ENCODE measurements at places on chromosomes 1 and 21. TPM values are rescaled to one million over a fixed set of nuclear protein-coding genes. Genes with fewer than 3 reads are reported as not detected.

DNA sequence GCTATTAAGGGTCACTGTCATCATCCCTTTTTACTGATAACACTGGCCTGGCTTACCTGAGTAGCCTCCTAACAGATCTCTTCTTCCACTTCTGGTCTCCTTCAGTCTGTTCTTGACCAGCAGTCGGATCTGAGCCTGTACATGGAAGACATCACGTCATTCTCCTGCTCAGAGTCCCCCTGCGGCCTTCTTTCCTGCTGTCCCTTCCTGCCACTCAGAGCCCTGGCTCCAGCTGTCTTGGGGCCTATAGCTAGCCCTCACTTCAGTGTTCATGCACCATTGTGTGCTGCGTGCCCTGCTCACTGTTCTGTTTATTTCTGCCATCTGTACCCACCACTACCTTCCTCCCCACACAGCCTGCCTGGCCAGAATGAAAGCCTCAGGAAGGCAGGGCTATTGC, 8.4 kb downstream of the ADARB1 start:
- no peaks in the 10 kb centered on the region for H3K36me3 ChIP-seq
- H3K27ac ChIP-seq = peak overlapping the region; percentile 94
- no peaks in the 10 kb centered on the region for H3K27me3 ChIP-seq
- no peak overlapping the region for H3K4me3 ChIP-seq
- H3K4me1 ChIP-seq = peaks cover 86% of the 10 kb centered on the region
- no peak for DNase-seq

GRCh38 chr1:38045401-38046332, 926 bp downstream of the POU3F1 start:
- peaks cover 13% of the 10 kb centered on the region for H3K4me1 ChIP-seq
- no peaks in the 10 kb centered on the region for H3K36me3 ChIP-seq
- peaks cover 31% of the 10 kb centered on the region for H3K27me3 ChIP-seq
- peak overlapping the region; percentile 57 for H3K4me3 ChIP-seq

GRCh38 chr1:43834280-43835081, 99.1 kb upstream of the ARTN start:
- H3K27ac ChIP-seq = no peak overlapping the region
- peaks cover 33% of the 10 kb centered on the region for H3K4me1 ChIP-seq
- H3K4me3 ChIP-seq = peak overlapping the region; percentile 39
- peaks cover 12% of the 10 kb centered on the region for H3K36me3 ChIP-seq
- no peak for DNase-seq

GRCh38 chr1:17919525-17920439, 164.6 kb downstream of the ACTL8 start:
- no peak for DNase-seq
- no peak overlapping the region for H3K4me3 ChIP-seq
- no peak overlapping the region for H3K27ac ChIP-seq
- no peaks in the 10 kb centered on the region for H3K36me3 ChIP-seq
- H3K27me3 ChIP-seq = peaks cover 66% of the 10 kb centered on the region
- H3K4me1 ChIP-seq = no peaks in the 10 kb centered on the region

GRCh38 chr1:34025675-34026074, 139.4 kb downstream of the CSMD2 start:
- H3K4me1 ChIP-seq = peaks cover 5% of the 10 kb centered on the region
- no peak for DNase-seq
- H3K27ac ChIP-seq = no peak overlapping the region
- H3K4me3 ChIP-seq = no peak overlapping the region

GRCh38 chr1:95309031-95309471, 75.0 kb downstream of the RWDD3 start:
- H3K36me3 ChIP-seq = no peaks in the 10 kb centered on the region
- H3K27ac ChIP-seq = no peak overlapping the region
- no peak overlapping the region for H3K4me3 ChIP-seq
- no peak for DNase-seq
- H3K4me1 ChIP-seq = no peaks in the 10 kb centered on the region

GRCh38 chr1:14486401-14487201, 111.9 kb upstream of the KAZN start:
- H3K4me1 ChIP-seq = no peaks in the 10 kb centered on the region
- no peak for DNase-seq
- no peak overlapping the region for H3K27ac ChIP-seq
- H3K36me3 ChIP-seq = no peaks in the 10 kb centered on the region

- H3K4me3 ChIP-seq = peak within 1 kb of the TSS; percentile 89
- no peaks in the 10 kb centered on the region for H3K27me3 ChIP-seq
- H3K36me3 ChIP-seq = no peaks in the 10 kb centered on the region
- H3K4me1 ChIP-seq = peaks cover 22% of the 10 kb centered on the region
- peak; percentile 69 for DNase-seq
- H3K27ac ChIP-seq = peak within 1 kb of the TSS; percentile 95
Measured at GRCh38 chr1:108661030-108661609, at the start of gene HENMT1. TSS of gene HENMT1 (minus strand) at chr1:108661093. CDS start at chr1:108659884, 1,209 bp downstream.

- H3K36me3 ChIP-seq = peaks cover 6% of the 10 kb centered on the region
- no peak for DNase-seq
- peaks cover 31% of the 10 kb centered on the region for H3K4me1 ChIP-seq
- H3K4me3 ChIP-seq = peak overlapping the region; percentile 37
Measured at GRCh38 chr1:9281908-9282695, 10.6 kb upstream of the SPSB1 start.

DNA sequence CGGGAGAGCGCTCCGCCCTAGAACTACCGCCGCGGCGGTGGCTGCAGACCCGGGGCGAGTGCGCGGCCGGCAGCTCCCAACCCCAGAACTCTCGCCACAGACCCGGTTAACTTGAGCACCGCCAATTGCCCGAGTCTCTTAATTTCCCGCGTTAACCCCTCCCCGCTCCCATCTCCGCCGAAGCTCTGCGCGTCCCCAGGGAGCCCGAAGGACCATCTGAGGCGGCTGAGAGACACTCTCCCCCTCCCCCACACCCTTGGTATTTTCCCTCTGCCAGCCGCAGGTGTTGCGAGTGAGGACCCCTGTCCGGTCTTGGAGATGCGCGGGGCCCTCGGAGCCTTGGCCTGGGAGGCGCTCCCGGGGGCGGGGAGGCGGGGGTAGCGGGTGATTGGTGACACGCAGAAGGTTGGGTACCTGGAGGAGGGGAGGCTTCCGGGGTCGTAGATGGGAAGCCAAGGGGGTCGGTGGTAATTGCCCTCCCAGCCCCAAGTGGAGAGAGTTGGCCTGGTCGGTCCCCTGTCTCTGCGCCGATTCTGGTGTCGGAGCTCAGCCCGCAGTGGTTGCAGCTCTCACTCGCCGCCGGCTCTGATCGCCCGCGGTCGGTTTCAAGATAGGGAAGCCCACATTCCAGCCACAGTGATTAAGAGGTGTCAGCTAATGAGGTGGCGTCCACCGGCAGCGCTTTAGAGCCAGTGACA, 858 bp upstream of the SUSD4 start:
- no peaks in the 10 kb centered on the region for H3K27me3 ChIP-seq
- peak overlapping the region; percentile 85 for H3K4me3 ChIP-seq
- no peak overlapping the region for H3K27ac ChIP-seq
- DNase-seq = no peak
- peaks cover 20% of the 10 kb centered on the region for H3K4me1 ChIP-seq
- no peaks in the 10 kb centered on the region for H3K36me3 ChIP-seq

GRCh38 chr1:164576291-164577271, 17.6 kb downstream of the PBX1 start:
- no peaks in the 10 kb centered on the region for H3K27me3 ChIP-seq
- H3K27ac ChIP-seq = no peak overlapping the region
- no peak overlapping the region for H3K4me3 ChIP-seq
- DNase-seq = no peak
- no peaks in the 10 kb centered on the region for H3K36me3 ChIP-seq

GRCh38 chr1:60388092-60388987, 314.8 kb upstream of the C1orf87 start:
- no peak overlapping the region for H3K4me3 ChIP-seq
- no peaks in the 10 kb centered on the region for H3K4me1 ChIP-seq
- no peak for DNase-seq
- H3K27ac ChIP-seq = no peak overlapping the region

- H3K36me3 ChIP-seq = peaks cover 7% of the 10 kb centered on the region
- peaks cover 81% of the 10 kb centered on the region for H3K4me1 ChIP-seq
- H3K27me3 ChIP-seq = no peaks in the 10 kb centered on the region
- peak overlapping the region; percentile 98 for H3K27ac ChIP-seq
- H3K4me3 ChIP-seq = peak overlapping the region; percentile 97
Measured at GRCh38 chr1:151815716-151816327, 10.6 kb upstream of the LINGO4 start.

GRCh38 chr1:48803474-48803873, 26.8 kb upstream of the BEND5 start:
- H3K4me1 ChIP-seq = no peaks in the 10 kb centered on the region
- H3K27ac ChIP-seq = no peak overlapping the region
- H3K36me3 ChIP-seq = no peaks in the 10 kb centered on the region

DNA sequence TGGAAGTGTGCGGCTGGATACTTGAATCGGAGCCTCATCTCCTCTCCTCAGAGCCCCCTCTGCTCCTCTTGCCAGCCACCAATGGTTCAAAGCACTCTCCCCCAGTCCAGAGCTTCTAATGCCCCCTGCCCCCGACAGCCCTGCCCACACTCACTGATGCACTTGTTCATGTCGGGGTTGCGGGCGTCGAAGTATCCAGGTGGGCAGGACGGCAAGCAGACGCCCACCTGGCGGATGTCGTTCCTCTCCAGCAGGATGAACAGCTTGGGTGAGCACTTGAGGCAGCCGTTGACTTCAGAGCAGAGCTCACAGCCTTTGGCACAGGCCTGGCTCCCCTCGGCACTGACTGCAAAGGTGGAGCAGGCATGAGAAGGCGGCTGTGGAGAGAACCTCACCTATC, 18.4 kb downstream of the RSPO1 start:
- no peak overlapping the region for H3K4me3 ChIP-seq
- H3K36me3 ChIP-seq = peaks cover 14% of the 10 kb centered on the region
- DNase-seq = no peak
- peaks cover 75% of the 10 kb centered on the region for H3K27me3 ChIP-seq

- H3K27me3 ChIP-seq = no peaks in the 10 kb centered on the region
- no peak overlapping the region for H3K27ac ChIP-seq
- no peak for DNase-seq
- H3K36me3 ChIP-seq = no peaks in the 10 kb centered on the region
Measured at GRCh38 chr1:71885171-71885570, 397.2 kb downstream of the NEGR1 start.

GRCh38 chr1:12038356-12039163, 19.3 kb downstream of the MIIP start:
- no peaks in the 10 kb centered on the region for H3K4me1 ChIP-seq
- DNase-seq = no peak
- no peaks in the 10 kb centered on the region for H3K36me3 ChIP-seq
- no peak overlapping the region for H3K27ac ChIP-seq
- H3K4me3 ChIP-seq = no peak overlapping the region

- no peaks in the 10 kb centered on the region for H3K27me3 ChIP-seq
- no peaks in the 10 kb centered on the region for H3K36me3 ChIP-seq
- DNase-seq = no peak
- H3K27ac ChIP-seq = peak overlapping the region; percentile 27
Measured at GRCh38 chr1:1826356-1827088, 48.3 kb upstream of the NADK start.

- no peaks in the 10 kb centered on the region for H3K36me3 ChIP-seq
- peaks cover 3% of the 10 kb centered on the region for H3K4me1 ChIP-seq
- DNase-seq = no peak
Measured at GRCh38 chr1:115288591-115289198, 49.4 kb downstream of the NGF start.

GRCh38 chr1:226643177-226643576, 94.6 kb downstream of the STUM start:
- peak overlapping the region; percentile 82 for H3K4me3 ChIP-seq
- peak overlapping the region; percentile 87 for H3K27ac ChIP-seq
- DNase-seq = no peak
- no peaks in the 10 kb centered on the region for H3K27me3 ChIP-seq

DNA sequence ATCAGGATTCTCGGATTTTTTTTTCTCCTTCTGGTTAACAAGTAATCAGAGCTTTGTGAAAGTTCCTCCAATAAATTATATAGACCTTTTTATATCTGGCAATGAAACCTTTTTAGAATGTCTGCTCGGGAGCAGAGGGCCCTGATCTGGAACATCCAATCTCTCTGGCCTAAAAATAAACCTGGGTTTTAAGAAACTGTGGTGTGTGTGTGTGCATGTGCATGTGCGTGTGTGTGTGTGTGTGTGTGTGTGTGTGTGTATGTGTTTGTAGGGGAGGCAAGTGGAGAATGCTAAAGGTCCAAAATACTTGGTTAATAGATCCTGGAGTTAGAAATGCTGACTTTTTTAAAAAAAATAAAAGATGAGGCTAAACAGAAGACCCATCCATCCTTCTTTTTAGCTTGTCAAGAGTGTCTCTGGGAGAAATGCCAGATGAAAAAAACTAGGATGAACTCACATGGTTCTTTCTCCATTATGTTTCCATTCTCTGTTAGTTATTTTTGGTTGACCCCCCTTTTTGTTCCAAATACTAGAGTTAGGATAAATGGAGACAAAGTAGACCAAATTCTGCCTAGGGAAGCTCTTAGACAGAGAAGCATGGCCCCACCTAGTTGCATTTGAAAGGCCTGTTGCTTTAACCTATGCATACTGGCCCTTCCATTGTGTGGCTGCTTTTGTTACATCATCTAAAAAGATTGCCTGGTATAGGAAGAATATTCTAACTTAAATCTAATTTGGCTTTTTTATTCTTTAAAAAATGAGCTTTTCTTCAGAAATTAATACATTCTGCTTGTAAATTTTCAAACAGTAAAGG, 175.9 kb downstream of the PAPPA2 start:
- H3K27ac ChIP-seq = no peak overlapping the region
- DNase-seq = no peak
- no peak overlapping the region for H3K4me3 ChIP-seq
- H3K27me3 ChIP-seq = no peaks in the 10 kb centered on the region
- H3K4me1 ChIP-seq = no peaks in the 10 kb centered on the region
- H3K36me3 ChIP-seq = no peaks in the 10 kb centered on the region

The OR2AJ1 gene
- total RNA-seq = not detected

The ARHGEF16 gene
- total RNA-seq = 0.10 TPM

The LRRIQ3 gene
- total RNA-seq = 0.85 TPM

The SYT14 gene
- not detected for total RNA-seq

The OR2T33 gene
- total RNA-seq = not detected

The CHD5 gene
- total RNA-seq = 0.12 TPM

The AGL gene
- 10.5 TPM for total RNA-seq

The NBPF20 gene
- total RNA-seq = 4.4 TPM

The RPAP2 gene
- total RNA-seq = 25.4 TPM
